ENCODE measurements at places on chromosomes 11 and 22.

GRCh38 chr22:27215871-27216270 lies 558.5 kb downstream of the MIAT start:
- DNase-seq = no peak

- peak; percentile 35 for DNase-seq
Measured at GRCh38 chr11:119741369-119742262, 12.6 kb upstream of the NECTIN1 start.

- DNase-seq = no peak
Measured at GRCh38 chr11:102416976-102417375, 35.6 kb downstream of the TMEM123 start.

DNA sequence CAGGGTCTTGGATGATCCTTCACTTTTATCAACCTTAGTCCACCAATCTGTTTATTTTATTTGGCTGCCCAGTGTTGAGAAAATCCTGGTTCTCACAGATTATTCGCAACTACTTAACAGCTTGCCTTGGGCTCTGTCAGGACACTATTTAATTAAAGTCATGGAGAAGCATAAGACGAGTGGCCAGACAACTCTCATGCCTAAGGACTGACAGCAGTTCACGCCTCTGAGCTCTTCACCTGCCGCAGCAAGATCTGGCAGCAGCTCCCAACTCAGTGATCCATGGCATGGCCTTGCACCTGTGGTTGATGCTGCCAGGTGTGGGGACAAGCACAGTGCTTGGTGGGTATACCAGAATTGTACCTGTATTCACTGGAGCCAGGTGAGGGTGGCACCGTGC lies 37.8 kb downstream of the HIRA start:
- no peak for DNase-seq

DNA sequence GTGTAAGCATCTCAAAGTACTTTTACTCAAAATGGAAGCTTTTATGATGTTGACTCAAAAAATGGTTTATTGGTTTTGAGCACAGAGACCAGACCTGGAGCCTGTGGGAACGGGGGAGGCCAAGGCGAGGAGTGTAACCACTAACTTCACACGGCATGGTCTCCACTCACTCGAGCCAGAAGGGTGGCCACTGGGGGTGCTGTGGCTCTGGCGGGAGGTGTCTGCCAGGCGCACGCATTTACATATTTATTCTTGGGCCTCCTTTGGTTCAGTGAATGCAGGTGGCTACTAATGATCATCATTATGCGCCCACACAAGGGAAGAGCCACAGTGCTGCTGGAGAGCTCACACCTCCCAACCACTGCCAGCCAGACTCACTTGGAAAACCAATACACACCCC lies 64.6 kb downstream of the FLRT1 start:
- DNase-seq = no peak

- DNase-seq = peak; percentile 28
Measured at GRCh38 chr11:14499178-14499559, 442 bp downstream of the COPB1 start.

DNA sequence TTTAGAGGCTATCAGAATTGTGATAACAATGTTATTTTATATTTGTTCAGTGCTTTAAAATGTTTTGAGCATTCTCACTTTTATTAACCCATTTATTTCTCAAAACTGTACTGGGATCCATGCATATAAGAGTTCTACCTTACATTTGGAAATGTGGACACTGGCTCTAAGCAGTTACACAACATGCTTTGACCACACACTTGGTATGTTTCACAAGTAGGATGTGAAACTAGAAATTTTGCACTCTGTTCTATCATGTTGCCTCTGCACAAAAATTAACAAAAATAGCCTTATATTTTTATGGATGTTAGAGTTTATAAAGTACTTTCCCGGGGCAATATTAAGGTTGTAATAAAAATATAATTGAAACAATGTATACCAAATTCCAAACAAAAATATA lies 126.9 kb upstream of the CHORDC1 start:
- no peak for DNase-seq

- DNase-seq = no peak
Measured at GRCh38 chr22:49586244-49586748, 241.4 kb downstream of the BRD1 start.

DNA sequence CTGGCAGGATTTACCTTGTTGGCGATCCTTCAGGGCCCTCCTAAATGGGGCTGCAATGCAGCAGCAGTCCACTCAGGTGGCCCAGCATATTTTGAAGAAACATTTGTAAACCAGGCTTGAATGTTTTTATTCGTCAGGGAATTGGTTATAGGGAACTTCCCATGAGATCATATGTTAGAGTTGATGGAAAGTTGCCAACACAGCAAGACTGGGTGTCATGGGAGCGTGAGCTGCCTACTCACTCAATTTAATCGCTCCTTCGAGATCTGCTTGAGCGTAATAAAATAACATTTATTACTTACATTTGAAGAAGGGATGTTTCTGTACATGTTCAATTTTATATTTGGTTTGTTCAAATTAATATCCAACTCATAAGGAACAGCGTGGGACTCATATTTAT lies 19.4 kb downstream of the OR2AT4 start:
- DNase-seq = no peak

Measured in T-helper 17 cell (primary cell).